NK-92 treated with Interleukin-12 subunit alpha and Interleukin-12 subunit beta, amount 100 ng/mL, for 24 hours (cell line): ENCODE measurements at places on chromosomes 12 and 14.

DNA sequence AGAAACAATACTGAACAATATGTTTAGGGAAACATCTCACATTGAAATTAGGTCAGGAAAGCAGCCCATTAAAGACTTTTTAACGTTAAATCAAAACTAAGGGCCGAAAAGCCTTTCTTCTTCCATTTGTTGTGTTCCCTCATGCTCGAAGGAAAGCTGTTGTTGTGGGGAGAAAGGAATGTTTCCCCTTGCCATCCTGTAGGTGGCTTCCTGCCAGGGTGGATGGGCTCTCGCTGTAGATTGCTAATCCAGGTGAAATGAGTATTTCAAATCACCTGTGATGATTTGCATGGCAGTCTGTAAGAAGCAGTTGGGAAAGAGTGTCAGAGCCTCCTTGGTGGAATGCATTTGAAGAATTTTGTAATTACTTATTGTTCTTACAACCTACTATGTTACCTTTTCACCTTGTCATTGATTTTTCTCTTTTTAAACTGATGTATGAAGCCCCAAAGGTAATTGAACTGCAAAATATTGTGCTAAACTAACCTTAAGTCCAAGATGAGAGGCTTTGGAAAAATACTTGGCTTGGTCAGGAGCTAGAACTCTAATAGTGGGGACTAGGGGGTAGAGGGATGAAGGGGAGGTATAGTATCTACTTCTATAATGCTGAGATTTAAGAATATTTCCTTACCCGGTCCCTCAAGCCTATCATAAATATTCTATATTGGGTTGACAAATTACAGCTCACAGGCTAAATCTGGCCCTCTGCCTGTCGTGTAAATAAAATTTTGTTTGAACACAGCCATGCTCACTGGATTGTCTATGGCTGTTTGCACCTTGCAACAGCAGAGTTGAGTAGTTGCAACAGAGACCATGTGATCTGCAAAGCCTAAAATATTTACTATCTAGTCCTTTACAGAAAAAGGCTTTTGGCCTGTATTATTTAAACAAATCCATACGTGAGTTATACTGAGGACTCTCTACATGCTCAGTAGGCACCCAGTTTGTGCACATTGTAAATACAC is 7.7 kb upstream of the DCP1B start:
- DNase-seq, result no peak

- DNase-seq, result peak; percentile 89
Measured at GRCh38 chr14:73785834-73786635, 65.6 kb upstream of the PTGR2 start.

DNA sequence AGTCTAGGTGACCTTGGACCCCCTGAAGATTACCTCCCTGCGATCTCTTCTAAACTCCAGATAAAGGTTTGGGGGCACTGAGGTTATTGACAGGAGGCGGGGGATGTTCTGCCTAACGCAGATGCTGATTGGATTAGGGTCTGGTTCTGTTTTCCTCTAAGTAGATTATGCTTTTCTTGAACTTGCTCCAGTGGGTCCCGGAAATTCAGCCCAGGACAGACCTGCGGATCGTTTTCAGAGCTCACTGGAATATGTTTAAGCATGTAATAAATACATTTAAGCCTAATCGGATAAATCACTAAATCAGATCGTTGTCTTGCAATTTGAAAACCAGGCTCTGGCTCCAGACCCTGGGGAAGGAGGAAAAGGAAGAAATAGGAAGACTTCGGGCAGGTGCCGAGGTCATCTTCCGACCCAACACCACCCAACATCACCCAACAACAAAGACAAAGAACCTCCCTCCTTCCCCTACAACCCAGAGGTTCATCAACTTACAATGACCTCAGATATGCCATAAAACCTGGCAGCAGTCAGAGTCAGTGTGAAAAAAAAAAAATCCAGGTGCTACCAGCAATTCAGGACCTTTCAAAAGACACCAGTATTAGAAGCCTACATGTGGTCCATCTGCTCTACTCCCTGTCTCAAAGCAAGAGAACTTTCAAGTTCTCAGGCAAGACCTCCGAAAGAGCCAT is 148.4 kb downstream of the KSR2 start:
- no peak for DNase-seq

DNA sequence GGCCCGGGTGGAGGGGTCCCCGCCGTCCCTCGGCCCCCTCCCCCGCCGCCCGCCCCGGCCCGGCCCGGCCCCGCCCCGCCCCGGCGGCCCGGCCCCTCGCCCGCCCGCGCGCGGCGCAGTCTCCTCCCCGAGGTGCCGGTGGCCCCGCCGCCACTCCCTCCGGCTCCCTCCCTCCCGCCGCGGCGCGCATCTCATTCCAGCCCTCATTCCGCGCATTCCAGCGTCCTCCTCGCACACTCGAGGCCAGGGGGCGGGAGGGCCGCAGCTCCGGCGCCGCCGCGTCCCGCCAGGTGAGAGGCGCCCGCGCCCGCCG is at the start of gene TEAD4:
TSS of gene TEAD4 (plus strand) at position 206 of the 313 bp plus-strand sequence.
- DNase-seq, result no peak

DNA sequence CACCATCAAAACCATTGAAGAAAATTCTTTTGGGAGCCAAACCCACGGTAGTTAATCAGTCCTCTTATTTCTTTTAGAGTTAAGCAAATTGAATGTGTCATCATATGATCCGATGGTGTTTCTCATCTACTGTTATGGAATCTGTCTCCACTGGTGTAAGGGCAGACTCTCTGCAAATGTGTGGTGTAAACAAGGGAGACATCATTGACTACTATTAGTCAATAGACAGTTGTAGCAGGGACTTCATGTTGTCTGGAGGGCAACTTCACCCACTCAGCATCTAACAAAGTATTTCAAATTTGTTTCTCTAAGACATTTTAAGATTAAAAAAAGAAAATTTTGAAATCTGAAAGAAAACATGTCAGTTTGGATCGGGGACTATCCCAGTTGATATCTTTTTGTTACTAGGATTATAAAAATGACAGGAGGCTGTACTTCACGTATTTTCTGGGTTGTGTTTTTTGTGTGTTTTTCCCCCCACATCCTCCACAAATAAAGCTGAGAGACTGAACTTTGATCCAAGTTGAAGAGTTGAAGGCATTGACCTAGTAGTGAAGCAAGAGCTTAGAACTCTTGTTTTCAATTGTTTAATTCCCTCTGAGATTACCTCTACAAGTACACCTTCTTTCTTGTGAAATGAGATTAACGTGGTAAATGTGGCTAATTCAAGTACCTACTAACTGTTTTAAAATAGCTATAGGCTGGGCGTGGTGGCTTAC is 4.0 kb downstream of the GOLGA5 start:
- no peak for DNase-seq

DNA sequence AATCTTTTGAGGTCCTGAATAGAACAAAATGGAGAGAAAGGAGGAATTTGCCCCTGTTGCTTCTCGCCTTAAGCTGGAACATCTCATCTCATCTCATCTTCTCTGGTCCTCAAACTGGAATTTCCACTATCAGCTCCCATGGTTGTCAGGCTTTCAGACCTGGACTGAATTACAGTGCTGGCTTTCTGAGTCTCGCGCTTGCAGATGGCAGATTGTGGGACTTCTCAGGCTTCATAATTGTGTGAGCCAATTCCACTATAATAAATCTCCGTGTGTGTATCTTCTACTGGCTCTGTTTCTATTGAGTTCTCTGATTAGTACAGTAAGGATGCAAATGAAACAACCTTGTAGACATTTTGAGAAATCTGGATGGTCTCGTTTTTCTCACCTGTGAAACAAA is 199.0 kb downstream of the TMEM117 start:
- no peak for DNase-seq

DNA sequence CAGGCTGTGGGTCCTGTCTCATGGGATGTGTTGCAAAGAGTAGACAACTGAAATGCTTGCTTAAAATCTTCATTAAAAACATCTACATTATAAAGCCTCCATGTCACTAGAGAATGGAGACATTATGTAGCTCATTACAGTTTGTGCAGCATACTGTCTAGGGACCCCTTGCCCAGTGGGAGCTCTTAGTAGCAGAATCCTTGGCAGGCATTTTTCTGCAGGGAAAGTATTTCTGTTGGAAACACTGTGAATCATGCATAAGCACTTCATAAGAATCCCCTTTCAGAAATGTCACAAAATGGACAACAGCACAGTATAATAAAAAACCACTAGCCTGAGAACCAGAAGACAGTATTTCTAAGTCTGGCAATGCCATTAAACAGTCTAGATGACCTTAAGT is 174.3 kb downstream of the MGAT4C start:
- no peak for DNase-seq

DNA sequence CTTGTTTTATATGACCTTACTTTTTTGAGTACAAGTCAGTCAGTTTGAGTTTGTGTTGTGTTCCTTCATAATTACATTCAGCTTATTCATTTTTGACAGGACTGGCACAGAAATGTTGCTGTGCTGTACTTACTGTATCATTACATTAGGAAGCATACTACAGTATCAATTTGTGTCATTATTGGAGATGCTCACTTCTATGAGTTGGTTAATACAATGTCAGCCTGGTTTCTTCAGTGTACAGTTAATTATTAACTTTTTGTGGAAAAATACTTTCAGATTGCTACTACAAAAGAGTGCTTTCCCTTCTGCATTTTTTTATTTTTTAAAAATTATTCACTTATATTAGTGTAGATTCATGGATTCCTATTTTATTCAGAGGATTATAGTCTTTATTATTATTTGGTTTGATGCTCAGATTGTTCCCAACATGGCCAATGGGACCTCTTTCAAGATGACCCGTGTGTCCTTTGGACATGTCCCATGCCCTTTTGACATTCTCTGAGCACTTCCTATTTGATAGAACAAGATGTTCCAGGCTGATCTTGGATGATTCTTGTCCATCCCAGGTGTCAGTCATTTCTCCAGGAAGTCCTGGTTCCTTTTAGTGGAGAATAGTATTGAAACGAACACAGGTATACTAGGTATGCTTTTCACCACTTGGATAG is 66.6 kb downstream of the MON2 start:
- DNase-seq, result no peak

DNA sequence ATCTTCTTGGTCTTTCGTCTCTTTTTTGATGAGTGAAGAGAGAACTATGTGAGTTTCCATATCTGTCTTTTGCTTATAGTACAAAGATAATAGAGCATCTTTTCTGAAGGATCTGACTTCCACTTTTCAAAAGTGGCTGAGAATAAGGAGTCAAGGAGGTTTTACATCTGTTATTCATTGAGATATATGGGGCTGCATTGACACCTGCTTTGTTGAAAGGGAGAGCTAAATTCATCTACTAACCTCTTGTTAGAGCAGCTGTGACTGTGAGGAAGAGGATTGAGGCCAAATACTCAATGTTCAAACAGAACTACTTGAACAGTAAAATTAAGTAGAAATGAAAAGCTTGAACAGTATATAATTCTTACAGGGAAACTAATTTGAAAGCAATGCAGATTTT is 130.2 kb upstream of the ATP2B1 start:
- DNase-seq, result no peak

DNA sequence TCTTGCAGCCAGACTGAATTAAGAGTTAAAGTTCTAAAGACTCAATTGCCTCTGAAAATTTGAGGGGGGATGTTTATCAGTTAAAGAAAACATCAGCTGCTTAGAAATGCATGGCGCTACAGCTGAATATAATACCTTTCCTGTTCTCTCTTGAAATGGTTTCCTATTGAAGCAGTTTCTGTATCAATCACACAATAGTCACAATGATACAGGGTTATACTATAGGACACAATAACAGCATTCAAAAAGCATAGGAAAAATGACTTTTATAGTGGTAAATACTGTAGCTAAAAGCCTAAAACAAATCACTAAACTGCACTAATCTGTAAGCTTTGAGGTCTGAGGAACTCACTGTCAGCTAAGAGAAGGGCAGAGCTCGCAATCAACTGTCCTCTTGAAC is 15.2 kb downstream of the MDGA2 start:
- no peak for DNase-seq

DNA sequence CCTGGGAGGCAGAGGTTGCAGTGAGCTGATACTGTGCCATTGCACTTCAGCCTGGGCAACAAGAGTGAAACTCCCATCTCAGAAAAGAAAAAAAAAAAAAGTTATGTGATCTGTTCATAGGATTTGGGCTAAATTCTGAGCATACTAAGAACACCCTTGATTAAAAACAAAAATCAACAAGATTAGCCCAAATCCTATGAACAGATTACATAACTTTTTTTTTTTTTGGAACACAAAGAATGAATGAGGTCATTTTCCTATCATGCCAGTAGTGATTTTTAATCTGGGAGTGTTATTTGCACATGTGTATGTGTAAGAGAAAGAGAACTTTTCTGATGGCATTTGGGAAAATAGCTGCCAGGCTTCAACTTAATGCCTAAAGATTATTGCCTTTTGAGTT is 208.7 kb downstream of the ERC1 start:
- DNase-seq, result no peak

DNA sequence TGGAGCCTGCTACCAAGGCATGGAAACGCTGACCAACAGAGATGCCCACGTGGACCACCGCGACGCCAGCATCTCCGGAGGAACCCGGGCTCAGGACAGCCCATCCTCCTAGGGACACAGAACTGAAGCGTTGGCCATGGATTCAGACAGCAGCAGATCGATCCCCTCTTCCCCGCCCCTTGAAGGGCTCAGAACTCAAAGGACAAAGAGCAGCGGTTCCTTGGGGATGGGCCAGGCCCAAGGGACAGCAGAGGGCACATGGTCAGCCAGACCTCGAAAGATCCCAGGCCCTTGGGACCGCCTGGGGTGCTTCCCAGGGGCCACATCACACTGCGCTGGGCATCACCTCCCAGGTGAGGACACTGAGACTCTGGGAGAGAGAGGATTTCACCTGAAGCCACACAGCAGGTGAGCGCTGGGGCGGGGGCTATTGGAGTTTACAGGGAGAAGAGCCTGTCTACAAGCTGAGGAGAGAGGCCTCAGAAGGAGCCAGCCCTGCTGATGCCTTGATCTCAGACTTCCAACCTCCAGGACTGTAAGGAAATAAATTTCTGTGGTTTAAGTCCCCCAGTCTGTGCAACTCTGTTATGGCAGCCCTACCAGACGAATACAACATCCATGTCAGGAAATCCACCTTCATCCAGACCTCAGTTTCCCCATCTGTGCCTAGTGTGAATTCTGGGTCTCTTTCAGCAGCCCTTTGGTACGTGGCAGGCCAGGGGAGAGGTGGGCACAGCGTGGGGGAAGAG is 49.4 kb downstream of the CCNK start:
- no peak for DNase-seq

DNA sequence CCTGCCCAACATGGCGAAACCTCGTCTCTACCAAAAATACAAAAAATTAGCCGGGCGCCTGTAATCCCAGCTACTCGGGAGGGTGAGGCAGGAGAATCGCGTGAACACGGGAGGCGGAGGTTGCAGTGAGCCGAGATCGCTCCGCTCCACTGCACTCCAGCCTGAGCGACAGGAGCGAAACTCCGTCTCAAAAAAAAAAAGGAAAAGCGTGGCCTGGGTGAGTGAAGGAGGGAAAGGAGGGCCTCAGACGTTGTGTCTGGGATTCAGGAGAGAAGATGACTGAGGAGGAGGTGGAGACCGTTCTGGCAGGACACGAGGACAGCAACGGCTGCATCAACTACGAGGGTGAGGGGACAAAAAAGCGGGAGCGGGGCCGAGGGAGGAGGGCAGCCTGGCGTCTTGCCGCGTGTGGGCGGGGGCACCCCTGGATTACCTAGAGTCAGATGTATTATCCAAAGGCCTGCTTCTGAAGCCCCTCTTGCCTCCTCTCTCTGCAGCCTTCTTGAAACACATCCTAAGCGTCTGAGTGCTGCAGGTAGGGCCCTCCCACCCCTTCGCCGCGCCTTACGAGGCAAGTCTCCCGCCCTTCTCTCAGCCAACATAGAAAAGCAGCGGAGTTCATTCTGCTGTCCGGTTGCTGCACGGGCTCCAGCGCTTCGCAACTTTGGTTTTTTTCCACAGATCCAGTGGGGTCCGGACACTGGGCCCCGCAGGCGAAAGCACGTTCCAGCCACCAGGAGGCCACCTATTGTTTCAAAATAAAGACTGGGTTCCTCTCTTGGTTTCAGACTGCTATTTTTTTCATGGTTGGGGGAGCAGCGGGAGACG is 744 bp upstream of the MYL6 start:
- no peak for DNase-seq

- DNase-seq, result no peak
Measured at GRCh38 chr12:96419576-96420276, 19.5 kb upstream of the CDK17 start.
